Right kidney (tissue), 9 donors: ENCODE measurements at places on chromosomes 2 and 18.

DNA sequence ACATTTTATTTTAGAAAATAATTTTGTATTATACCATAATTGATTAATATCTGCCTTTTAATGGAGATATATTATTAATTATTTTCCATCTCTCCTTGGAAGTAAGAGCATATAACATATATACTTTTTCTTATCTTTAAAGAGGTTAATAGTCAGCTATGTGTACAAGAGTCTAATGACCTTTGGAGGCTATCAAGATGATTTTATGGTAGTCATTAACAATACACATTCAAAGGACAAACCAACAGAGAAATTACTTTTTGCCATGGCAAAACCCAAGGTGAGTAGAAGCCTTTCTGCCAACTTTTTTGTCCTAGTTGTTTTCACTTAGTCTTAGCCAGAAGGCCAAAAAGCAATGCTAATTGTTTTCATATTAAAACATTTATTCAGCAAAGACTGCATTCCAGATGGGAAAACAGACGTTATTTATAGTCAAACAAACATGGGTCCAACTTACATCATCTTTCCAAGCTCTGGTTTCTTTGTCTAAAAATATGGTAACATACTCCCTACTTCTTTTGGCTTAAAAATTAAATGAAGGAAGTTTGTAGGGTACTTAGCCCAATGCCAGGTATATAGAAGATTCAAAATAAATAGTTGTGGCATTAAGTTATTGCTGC lies 9.6 kb upstream of the DYNC2LI1 start:
- no peak for DNase-seq

- DNase-seq: no peak
Observed at GRCh38 chr2:143730155-143730952, 601.1 kb downstream of the ARHGAP15 start.

- DNase-seq: no peak
Observed at GRCh38 chr2:44570271-44570670, 208.5 kb downstream of the CAMKMT start.

GRCh38 chr2:73091164-73091563 lies 19.7 kb upstream of the SFXN5 start:
- no peak for DNase-seq

- no peak for DNase-seq
Observed at GRCh38 chr2:72271276-72271614, 123.6 kb upstream of the CYP26B1 start.

GRCh38 chr2:62425684-62426083 lies 80.3 kb downstream of the TMEM17 start:
- no peak for DNase-seq

- no peak for DNase-seq
Observed at GRCh38 chr2:195677884-195678283, 20.9 kb downstream of the SLC39A10 start.

GRCh38 chr2:120864981-120865380 lies 129.3 kb downstream of the GLI2 start:
- no peak for DNase-seq

DNA sequence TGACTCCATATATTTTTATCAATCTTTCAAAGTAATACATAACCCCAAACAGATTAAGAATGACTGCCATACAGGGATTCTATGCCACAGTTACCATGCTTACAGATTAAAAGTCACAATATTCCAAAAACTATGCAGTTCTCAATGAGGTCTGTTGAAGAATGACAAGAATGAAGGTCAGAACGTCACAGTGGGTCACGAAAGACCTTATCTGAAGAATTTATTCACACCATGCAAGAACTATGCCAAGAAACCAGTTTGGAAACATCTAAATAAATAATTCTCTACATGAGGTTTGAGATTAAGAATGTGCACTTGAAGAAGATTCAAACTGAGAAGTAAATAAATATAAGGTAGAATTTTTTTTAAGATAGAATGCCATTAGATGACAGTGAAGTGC lies 253.3 kb downstream of the EXOC6B start:
- no peak for DNase-seq

- no peak for DNase-seq
Observed at GRCh38 chr2:1941556-1941955, 197.2 kb upstream of the PXDN start.

GRCh38 chr2:26235089-26235488 lies 9.3 kb downstream of the HADHA start:
- no peak for DNase-seq

DNA sequence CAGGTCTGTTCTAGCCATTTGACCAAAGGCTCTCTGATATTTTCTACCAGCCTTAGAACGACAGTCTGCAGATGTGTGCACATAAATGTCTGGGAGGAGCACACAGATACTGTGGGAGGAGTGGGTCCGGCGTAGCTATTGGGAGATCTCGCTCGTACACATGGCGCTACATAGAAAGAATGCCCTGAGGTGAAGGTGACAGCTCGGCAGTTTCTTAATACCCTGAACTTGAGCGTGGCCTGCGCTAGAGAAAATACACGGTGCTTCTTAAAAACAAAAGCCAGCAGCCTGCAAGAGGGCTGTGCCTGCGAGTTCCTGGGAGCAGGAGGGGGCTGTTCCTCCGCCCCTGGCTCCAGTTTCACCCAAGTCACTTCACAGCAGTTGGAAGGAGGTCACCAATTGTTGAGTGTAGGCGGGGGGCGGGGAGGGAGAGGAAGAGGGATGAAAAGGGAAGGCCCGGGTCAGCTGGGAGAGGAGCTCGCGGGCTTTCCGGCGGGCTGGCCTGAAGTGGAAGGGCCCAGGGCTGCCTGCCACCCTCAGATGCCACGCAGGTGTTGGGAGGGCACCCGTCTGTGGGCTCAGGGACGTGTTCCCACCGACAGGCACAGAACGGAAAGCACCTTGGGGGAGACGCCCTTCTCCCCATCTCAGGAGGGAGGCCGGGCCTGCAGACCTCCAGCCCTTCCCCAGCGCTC lies 124.7 kb upstream of the ZNF516 start:
- DNase-seq: peak; percentile 87

DNA sequence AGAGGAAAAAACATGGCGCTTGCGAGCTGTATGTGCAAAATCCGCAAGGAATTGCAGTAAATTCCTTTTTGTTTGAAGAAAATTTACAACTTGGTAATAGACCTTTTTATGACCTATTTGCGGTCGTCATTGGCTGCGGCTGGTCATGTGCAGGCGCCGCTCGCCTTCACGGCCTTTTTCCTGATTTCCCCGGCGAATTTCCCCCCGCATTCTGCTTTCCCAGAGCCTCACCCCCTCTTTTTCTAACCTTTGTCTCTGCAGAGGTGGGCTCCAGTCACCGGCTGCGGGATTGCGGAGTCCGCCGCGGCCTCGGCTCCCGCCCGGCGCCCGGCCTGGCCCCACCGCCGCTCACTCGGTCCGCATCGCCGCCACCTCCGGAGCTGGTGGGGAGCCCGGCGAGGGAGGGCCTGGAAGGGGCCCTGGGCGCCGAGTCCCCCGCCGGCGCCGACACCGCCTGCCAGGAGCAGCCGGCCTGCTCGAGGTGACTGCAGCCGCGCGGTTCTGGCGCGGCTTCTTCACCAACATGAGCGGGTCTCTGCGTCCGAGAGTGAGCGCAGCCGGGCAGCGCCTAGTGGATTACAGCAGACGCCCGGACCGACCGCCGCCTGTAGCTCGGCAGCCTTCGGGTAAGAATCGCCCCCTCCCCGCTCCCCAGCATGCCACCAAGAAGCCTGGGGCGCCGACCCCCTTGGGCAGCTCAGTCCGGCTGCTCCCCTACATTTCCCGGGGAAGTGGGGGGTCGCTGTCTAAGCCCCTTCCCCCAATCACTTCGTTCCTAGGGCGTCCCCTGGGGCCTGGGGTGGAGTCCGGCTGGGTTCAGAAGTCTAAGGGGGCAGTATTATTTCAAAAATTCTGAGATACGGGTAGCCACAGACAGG lies 7.1 kb downstream of the HOXD8 start:
- DNase-seq: peak; percentile 95

DNA sequence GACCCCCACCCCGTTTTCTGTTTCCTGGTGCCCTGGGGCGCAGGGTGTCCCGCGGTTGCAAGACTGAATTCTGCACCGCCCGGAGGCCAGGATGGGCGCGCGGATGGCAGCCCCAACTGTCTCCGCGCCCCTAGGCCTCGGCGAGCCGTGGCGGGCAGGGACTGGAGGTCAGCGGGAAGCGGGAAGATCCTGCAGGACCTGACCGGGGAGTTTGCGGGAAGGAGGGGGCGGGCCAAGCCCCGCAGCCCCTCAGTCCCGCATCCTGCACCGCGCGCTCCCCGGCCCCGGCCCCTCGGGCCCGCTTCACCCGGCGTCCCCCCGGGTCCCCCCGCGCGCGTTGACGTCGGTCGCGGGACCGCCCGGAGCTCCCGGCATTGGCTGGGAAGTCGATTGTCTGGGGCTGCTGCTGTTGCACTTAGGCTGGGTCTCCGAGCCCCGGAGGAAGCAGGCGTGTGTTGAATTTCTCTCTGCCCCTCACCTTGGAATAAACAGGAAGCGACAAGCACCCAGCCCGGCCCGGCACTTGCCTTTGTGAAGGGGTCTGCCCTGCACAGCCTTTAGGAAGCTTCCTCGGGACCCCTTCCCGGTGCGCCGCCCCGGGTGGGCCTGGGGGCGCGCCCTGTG lies at the start of gene LDLRAD4:
Gene LDLRAD4 (plus strand): TSS at position 393 of the 624 bp plus-strand sequence.
- DNase-seq: peak; percentile 84

GRCh38 chr18:44033144-44033701 lies 647.5 kb upstream of the SETBP1 start:
- peak; percentile 10 for DNase-seq

DNA sequence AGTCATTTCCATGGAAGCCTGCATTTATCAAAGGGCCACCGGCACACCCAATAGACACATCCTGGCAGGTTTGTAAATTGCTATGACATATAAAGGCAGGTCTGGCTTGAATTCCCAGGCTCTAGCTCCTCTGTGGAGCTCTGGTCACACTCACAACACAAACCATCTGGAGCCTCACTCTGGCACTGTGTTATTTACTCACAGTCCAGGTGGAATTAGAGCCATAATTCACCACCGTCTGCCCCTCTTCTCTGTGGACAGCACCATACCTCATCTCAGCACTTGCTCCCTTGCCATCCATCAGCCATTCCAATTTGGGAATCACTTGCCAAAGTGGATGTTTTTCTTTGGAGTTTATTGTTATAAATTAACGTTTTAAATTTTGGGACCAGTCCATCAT lies 84.3 kb upstream of the OSR1 start:
- DNase-seq: no peak

DNA sequence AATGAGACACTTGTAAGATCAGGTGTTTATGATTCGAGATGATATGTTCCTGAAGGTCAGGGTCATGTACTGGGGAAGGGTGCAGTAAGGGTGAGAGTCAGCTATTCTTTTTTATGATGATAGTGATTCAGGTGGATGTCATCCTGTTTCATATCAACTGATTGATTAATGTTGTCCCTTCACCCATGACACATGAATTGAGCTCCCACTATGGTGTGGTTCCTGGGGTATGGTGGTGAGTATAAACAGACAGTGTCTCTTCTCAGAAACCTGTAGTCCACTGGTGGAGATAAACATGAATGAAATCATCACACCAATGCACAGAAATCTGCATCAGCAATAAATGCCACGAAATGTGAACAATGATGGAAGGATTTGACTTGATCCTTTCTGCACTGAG lies 37.4 kb upstream of the PAX8 start:
- no peak for DNase-seq

DNA sequence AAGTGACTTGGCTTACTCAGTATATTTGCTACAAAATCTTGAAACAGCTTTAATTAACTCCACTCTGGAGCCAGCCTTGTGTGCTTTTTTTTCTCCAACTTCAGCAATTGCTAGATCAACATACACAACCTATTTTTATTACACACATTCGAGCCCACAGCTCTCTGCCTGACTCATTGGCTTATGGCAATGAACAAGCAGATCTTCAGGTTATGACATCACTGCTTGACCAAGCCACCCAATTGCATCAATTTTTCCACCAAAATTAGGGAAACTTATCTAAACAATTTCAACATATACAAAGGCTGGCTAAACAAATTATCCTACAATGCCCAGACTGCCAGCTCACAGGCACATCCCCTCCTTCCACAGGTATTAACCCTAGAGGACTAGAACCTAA lies 39.6 kb upstream of the PDK1 start:
- no peak for DNase-seq

- no peak for DNase-seq
Observed at GRCh38 chr2:211867845-211868451, 670.7 kb downstream of the ERBB4 start.

DNA sequence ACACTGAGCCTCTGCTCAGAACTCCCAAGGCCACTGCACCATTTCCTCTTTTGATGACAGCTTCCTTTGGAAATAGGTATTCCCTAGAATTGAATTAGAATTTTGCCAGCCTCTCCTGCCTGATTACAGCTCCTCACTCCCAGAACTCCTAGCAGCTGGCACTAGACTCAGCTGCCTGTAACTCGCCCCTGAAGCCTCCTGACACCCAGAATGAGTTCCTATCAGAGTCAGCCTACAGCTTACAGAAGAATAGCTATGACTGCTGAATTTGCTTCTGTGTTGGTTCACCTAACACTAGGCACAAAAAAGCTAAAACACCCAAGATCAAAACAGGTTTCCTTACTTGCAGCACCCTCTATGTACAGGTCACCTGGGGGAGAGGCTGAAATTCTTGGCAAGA lies 108.2 kb upstream of the PTPRM start:
- no peak for DNase-seq

GRCh38 chr2:229856413-229856812 lies 65.4 kb downstream of the TRIP12 start:
- no peak for DNase-seq

- no peak for DNase-seq
Observed at GRCh38 chr18:2641638-2642037, 13.9 kb upstream of the SMCHD1 start.

GRCh38 chr2:237558961-237559641 lies 7.3 kb upstream of the PRLH start:
- no peak for DNase-seq

GRCh38 chr18:72985686-72986085 lies 117.9 kb upstream of the NETO1 start:
- DNase-seq: no peak

DNA sequence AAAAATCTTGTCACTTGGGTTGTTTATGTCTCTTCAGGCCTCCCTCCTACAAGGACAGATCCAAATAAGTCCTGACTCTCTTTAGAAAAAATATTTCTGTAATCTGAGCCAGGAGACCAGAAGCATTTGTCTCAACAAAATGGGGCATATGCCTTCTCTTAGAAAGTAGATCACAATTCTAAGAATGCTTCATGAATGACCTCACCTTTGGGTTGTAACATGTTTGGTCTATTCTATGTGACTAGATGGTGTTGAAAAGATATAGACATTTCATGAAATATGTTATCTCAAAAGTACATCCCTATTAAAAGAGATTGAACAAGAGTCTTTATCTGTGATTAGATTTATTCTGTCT lies 159.0 kb upstream of the SETBP1 start:
- DNase-seq: no peak

GRCh38 chr2:188349019-188349418 lies 57.3 kb downstream of the GULP1 start:
- no peak for DNase-seq
